Stimulated activated CD4-positive, alpha-beta T cell treated with anti-CD3 and anti-CD28 coated beads, Interleukin-1b, Interleukin-23, amount 100 ng/mL, for 24 hours (primary cell): ENCODE measurements at places on chromosomes 3 and 15.

DNA sequence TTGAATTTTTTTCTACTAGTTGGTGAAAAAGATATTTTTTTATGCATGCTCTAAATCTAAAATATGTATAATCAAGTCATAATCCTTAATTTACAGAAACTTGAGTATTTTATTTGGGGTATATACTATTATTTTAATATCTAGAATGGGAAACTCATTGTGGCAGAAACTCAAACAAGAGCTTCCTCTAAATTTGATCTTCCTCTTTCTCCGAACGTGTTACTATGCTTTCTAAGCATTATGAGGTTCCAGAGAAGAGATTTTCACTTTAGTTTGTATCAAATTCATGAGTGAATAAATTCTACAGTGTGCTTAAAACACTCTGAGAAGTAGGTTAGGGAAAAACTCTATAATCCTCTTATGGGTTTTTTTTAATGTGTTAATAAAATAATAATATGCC lies 173.1 kb downstream of the POTEB3 start:
- DNase-seq = no peak

DNA sequence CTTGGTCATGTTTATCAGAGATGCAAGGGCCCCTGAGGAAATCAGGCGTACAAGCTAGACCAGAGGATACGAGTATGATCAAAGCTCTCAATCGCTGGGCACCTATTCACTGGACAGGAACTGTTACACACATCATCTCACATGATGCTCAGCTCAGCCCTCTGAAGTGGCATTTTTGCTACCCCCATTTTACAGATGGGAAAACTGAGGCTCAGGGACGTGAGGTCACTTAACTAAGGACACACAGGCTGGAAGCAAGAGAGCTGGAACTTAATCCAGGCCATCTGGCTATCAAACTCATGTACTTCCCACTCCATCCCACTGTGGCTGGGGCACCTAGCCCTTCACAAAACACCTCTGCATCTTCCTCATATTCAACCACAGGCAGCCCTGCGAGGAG lies 72.9 kb upstream of the SLC6A1 start:
- DNase-seq = no peak

GRCh38 chr3:152421162-152421561 lies 152.4 kb downstream of the MBNL1 start:
- DNase-seq = no peak

GRCh38 chr3:39181408-39182335 lies 10.7 kb downstream of the XIRP1 start:
- DNase-seq = no peak

GRCh38 chr15:89576417-89576773 lies 1.1 kb downstream of the TICRR start:
- DNase-seq = no peak

DNA sequence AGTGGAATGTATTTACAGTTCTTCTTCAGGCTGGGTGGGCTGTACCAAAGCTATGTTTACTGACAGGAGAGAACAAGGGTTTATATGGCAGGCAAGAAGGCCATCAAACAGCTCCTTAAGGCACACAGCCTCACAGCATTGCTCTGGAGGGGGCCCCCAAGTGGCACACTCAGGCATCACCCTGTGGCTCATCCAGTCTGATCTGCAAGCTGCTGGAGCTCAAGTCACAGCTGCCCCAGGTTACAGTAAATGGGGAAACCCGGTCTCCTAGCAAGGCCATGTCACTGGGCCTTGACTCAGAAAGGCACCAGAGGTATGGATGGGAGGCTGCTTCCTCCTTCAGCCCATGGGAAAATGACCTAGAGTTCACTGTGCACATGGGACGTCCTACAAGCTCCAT lies 67.5 kb downstream of the TFG start:
- DNase-seq = no peak

DNA sequence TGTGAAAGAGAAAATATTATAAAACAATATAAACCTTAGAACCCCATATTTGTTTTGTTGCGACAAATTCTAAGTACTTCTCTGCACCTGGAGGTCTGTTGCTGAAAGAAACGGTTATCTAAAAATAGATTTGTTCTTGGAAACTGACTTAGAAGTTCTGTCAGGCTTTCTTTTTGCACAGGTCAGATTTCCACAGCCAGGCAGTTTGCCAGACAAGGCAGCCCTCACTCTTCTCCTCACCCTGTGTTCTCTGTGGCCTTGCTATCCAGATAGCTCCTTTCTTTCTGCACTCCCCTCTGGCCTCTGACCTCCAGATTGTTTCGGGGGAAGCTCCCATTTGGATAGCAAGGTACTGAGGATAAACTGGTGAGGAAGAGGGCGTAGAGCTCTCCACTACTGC lies 413.3 kb upstream of the ONECUT1 start:
- no peak for DNase-seq

DNA sequence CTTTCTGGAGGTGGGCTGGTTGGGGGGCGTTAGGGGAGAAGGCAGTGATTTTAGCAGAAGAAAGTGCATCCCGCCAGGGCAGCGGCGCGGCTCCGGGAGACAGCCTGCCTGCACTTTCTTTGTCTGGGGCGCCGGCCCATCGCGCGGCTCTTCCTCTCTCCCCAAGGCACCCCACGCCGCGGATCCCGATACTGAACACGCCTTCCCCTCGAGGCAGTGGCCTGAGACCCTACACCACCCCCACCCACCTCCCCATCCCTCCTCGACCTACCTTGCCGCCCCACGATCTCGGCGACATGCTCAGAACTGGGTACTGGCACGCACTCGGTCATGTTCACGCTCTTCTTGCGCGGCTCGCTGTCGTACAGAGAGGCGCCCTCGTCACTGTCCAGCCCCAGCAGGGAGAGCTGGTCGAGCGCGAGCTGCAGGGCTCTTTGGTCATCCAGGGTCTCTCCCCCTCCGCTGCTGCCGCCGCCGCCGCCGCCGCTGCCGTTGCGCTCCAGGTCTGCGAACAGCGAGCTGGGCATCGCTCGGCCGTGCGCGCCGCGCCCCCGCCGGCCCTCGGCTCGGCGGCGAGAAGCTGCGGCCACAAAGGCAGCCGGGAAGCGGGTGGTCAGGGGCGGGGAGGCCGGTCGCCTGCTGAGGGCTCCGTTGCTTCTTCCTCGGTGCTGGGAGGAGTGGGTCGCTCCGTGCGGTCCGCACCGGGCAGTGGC lies 483 bp downstream of the MEX3B start:
- no peak for DNase-seq

GRCh38 chr15:33191591-33191990 lies 2.9 kb downstream of the FMN1 start:
- DNase-seq = no peak

GRCh38 chr3:108602249-108602934 lies 12.9 kb downstream of the DZIP3 start:
- DNase-seq = no peak

DNA sequence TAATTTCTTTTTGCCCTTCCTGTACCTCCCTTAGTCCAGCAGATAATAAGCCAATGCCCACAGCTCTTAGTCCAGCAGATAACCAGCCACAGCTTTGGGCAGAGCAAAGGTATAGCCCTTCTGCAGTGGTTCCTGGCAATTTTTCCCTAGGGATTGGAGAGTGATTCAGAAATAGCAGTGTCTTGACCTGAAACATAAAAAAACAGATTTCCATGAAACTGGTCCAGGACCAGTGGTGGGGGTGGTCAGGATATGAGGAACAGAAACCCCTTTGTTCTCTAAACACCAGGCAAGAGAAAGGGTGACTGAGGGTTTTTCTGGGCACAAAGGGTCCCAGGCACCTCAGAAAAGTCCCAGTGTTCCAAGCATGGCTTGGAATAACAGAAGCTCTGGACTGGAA lies 103.4 kb downstream of the ARRDC4 start:
- DNase-seq = no peak

DNA sequence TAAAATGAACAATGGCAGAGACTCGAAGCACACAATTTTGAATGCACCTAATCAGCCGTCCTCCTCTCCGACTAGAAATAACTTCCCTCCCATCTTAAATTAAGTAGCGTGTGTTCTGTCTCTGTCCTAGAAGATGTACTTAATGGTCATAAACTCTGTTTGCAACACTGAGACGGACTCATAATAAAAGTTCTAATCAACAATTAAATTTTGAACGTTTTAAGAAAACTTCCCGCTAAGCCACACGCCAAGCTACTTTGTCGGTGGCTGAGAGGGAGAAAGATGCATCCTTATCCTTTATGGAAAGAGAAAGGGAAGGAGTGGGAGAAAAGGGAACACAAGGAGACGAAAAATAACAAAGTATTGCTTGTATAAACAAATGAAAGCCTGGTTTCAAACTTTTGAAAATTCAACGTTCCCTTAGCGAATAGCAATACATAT lies 989 bp downstream of the GNB4 start:
- no peak for DNase-seq

GRCh38 chr3:70742081-70742480 lies 429.6 kb upstream of the MDFIC2 start:
- DNase-seq = no peak

DNA sequence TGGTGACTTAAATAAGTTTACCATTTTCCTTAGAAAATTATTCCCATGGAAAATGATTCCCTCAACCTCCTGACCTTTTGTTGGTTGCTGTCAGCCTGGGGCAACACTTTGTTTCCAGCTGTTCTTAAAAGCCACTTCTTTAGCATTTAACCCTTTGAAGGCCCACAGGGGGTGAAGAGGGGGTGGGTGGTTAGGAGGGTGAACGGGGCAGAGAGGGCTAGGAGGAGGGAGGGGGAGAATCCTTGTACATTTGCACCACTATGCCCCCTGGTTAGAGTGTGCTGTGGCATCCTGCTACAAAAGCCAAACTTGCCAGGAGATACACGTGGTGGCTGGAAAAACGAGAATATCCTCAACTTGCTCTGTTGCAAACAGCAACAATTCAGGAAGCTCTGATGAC lies 273.2 kb upstream of the RGMA start:
- no peak for DNase-seq

DNA sequence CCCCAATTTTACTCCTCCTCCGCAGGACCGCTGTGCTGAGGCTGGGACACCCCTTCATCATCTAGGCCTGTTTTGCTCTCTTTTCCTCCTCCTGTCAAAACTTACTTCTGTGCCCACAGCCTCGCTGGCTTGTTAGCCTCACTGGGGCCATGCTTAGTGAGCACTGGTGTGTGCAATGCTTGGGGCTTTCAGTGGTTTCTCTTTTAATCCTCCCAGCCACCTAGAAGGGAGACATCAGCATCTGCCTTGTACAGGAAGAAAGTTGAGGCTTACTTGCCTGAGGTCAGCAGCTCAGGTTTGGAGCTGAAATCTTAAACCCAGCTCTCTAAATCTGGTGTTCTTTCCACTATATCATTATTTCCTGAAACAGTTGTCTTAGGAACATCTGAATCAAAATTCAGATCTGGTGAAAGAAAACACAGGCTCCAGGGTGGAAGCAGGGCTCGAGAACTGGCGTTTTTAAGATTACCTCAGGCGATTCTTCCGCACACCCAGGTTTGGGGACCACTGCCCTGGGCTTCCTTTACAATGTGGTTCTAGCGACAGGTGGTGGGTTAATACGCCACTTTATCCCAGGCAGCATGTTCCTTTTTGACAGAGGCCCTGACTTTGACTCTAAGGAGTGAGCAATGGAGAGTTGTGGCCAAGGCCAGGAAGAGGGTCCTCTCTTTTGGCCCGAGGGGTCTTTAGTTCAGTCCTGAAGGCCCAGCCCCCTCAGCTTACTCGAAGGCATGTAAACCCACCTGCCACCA lies 3.8 kb downstream of the THSD4 start:
- DNase-seq = no peak

DNA sequence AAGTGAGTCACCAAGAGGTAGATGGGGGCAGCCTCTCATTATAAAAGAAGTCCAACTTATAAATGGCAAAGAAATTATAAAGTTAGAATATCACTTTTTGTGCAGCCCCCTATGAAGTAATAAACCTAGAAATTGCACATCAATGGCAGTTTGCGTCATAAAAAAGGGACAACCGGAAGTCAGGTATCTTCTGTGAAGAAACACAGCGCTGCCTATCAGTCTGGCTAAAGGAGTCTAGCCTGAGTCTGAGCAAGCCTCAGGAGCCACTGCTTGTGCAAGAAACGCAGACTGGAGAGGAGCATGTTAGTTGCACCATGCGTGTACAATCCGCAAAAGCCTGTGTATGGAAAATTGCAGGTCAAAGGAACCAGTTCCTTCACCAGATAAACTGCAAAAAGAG lies 178.4 kb downstream of the ARRDC4 start:
- no peak for DNase-seq

- DNase-seq = no peak
Measured at GRCh38 chr3:136343873-136344555, 93.9 kb downstream of the PCCB start.

DNA sequence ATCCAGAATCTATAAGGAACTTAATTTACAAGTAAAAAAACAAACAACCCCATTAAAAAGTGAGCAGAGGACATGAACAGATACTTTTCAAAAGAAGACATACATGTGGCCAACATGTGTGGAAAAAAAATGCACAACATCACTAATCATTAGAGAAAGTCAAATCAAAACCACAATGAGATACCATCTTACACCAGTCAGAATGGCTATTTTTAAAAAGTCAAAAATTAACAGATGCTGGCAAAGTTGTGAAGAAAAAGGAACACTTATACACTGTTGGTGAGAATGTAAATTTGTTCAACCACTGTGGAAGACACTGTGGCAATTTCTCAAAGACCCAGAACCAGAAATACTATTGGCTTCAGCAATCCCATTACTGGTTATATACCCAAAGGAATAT lies 830.0 kb upstream of the ALCAM start:
- no peak for DNase-seq

DNA sequence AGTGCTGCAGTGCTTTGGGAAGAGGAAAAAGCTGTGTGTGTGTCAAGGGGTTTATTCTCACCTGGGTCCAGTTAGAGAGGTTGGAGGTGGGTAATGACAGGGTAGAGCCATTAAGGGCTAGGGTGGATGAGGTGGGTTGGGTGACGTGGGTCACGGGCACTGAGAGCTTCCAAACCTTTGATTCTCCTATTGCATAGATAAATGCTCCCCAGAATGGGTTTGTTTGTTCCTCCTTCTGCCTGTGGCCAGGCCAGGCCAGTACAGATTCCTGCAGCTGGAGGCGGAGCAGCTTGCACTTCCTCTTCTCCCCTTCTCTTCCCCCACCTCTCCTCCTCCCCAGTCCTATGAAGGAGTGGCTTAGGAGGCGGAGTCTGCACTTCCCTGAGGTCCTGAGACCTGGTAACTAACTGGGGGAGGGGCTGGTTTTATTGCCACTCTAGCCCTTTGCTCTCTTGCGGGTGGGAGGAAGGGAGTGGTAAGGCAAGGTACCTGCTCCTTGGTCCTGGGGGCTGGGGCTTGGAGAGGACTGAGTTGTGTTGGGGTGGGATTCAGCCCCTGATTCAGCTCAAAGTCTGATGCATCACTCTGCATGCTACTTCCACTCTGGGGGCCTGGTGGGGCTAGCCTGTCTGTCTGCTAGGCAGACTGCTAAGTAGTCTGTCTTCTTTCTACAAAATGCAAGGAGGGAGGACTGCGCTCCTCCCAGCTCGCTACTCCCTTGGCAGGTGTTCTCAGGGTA lies 3.5 kb downstream of the SPINT1 start:
- DNase-seq = no peak
